Gastroesophageal sphincter (tissue), 4 donors: ENCODE measurements at places on chromosomes 1 and 21.

GRCh38 chr1:20787840-20788795, 1.0 kb upstream of the HP1BP3 start:
- no peak for ATAC-seq

GRCh38 chr1:166378805-166379204, 212.0 kb upstream of the FAM78B start:
- no peak for ATAC-seq

- no peak for ATAC-seq
Measured at GRCh38 chr21:45547545-45547900, 5.3 kb upstream of the SLC19A1 start.

GRCh38 chr1:153534226-153534924, 1.4 kb downstream of the S100A6 start:
- ATAC-seq, result no peak

DNA sequence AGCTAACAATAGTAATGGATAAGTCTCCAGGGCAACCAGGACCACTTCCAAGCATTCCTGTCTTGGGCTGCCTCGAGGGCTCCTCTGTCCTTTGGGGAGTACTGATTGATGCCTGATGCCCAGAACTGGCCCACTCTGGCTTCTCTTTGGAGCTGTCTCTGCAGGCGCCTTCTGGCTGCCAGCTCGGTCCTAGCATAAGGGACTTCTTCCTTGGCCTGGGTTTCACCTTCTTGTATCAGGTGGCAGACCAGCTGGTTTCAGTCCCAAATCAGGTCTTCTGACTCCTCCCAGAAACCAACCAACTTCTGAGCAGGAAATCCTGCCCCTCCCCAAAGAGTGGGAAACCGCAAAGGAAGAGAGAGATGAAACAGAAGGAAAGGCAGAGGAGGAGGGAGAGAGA, 10.6 kb downstream of the G0S2 start:
- no peak for ATAC-seq

DNA sequence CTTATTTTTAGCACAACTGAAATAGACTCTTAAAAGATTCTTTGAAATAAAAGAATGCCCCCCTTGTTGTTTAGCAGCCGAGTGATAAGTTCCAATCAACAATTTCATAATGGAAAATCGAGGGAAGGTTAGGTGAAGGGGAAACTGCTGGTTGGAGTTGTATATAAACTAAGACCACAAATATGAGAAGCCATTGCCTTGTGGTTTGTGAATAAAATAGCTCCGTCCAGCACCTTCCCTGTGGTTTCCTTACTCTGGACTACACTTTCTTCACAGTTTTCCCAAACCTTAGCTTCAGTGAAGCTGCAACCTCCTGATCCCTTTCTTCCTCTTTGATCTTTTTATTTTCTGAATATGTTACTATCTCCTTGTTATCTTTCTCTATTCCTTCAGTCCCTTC, 6.7 kb upstream of the RAB3GAP2 start:
- no peak for ATAC-seq

GRCh38 chr21:34364921-34365320, 1.1 kb downstream of the KCNE2 start:
- ATAC-seq, result no peak

DNA sequence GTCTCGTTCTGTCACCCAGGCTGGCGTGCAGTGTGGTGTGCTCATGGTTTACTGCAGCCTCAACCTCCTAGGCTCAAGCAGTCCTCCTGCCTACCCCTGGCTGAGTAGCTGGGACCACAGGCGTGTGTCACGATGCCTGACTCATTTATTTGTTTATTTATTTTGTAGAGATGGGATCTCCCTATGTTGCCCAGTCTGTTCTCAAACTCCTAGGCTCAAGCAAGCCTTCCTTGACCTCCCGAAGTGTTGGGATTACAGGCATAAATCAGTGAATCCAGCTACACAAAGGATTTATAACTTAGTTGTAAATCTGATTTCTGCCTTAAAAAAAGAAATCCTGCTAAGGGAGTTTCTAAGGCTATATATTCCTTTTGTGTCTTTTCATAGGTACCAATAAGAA, 30.5 kb upstream of the ZNF496 start:
- no peak for ATAC-seq

DNA sequence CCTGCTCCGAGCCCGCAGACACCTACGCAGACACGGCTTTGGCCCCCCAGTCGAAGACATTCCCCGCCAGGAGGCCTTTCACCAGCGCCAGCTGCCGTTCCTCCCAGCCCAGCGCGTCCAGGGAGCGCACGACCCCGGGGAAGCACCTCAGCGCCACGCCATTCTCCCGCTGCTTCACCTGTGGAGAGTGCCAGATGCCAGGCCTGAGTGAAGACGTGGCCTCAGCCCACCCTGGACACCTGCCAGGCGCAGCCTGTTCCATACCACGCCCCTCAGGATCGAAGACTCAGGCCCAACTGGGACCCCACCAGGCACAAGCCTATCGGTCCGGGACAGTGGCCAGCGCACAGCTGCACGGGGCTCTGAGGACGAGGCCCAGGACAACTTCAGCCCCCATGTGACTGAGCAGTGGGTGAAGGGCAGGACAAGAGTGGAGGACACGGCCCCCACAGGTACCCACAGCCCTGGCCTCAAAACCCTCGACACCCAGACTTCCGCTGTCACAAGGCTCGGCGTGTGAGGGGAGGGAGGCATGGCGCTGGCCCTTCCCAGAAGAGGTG, 13.5 kb downstream of the PANK4 start:
- no peak for ATAC-seq

GRCh38 chr1:37828410-37829074, 20.5 kb upstream of the YRDC start:
- no peak for ATAC-seq

GRCh38 chr1:22628698-22629444, 7.6 kb upstream of the C1QA start:
- no peak for ATAC-seq

DNA sequence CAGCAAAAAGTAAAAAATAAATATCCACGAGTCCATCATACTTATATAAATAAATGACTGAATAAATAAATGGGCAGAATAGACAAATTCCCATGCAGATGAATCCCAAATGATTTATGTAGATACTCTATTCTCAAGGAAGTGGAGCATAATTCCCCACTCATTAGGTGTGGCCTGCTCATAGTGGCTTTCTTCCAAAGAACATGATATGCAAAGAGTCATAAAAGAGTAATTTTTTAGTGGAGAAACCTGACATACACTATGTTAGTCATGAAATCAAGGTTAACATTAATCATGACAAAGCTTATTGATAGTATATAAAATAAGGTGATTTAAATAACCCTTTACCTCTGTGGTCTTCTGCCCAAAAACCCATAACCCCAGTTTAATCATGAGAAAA, 298.9 kb downstream of the DPYD start:
- no peak for ATAC-seq

DNA sequence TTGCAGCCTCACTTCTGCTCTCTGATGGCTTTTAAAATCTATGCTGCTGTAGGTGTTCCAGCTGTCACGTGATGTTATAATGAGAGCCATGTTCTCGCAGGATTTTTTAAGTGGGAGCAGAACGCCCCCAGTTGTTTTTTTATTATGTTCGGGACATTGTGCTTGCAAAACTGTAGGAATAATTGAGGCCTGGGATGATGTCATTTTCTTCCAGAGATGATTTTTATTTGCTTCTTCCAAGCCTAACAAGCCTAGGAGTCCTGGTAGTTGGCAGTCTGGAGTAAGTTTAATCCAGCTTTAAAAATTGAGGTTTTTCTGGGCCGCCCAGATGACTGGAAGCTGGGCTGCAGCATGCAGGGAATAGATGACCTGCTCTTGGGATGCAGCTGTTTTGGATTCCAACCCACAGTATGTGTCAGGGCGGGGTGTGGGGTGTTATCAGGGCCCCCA, 34.6 kb upstream of the CHIT1 start:
- ATAC-seq, result peak; percentile 32

GRCh38 chr1:99992760-99993467, 23.1 kb downstream of the SLC35A3 start:
- no peak for ATAC-seq

GRCh38 chr21:43318841-43319781, 107.8 kb downstream of the SIK1 start:
- ATAC-seq, result no peak

- ATAC-seq, result no peak
Measured at GRCh38 chr1:75392278-75392677, 218.6 kb downstream of the SLC44A5 start.

- no peak for ATAC-seq
Measured at GRCh38 chr1:58649555-58649954, 50.3 kb downstream of the MYSM1 start.

DNA sequence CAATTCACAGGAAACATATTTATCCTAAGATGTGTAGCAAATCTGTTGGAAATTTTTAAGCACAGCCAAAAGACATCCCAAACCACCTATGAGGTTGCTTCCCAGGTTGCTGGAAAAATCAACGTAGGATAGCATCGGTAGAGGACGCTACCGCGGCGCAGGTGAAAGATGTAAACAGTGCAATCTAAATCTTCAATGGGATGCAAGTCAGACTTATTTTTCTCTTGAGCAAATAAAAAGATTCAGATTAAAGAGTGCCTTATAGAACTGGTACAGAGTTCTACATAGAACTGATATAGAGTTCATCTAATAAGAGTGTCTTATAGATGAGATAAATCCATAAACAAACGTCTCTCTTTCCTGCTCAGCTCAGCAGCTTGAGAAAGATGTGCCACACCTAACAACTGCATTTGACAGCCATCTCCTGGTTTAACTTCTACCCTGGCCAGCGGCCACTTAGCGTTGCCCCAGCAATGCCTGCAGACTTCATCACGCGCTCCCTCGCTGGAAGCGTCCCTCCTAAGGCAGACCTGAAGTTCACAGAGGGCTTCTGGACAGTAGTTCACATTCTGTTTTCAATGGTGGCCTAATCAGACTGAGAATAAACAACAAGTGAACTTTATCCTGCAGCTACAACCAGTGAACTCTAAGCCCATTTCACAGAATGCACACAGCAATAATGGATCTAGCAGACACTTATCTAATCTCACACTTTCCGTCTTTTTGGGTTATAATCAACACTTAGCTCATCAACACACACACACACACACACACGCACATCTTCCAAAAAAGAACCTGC, 164.5 kb downstream of the TOMM20 start:
- peak; percentile 6 for ATAC-seq

DNA sequence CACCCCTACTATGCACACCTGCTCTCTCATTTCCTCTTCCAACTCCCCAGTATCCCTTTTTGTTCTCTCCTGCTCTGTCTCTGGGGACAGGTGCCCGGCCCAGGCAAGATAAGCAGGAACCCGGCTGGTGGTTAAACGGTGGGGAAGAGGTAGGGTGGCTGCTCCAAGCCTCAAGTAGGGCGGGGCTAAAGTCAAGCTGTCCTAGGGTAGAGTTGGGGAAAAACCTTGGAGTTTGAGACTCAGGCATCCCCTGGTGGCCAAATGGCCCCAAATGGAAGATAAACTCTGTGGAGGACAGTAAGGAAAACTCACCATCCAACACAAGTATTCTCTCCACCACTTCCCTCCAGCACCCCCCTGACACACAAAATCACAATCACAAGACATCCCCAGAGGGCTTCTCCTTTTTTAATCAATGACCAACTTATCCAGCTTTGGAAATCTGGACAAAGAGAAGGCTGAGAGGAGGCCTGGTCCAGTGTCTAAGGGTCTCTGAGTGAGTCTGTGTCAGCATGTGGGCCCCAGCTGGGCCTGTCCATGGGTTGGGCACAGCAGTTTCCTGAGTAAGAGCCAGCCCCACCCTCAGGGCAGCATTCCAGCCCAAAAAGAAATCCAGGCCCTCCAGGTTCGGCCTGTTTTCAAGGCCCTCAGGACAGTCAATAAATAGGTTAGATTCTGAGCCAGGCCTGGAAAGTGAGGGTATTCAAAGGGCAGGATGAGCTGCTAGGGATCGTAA, 9.8 kb downstream of the POMGNT1 start:
- ATAC-seq, result no peak

GRCh38 chr1:3564921-3565831, 46.1 kb downstream of the MEGF6 start:
- no peak for ATAC-seq

DNA sequence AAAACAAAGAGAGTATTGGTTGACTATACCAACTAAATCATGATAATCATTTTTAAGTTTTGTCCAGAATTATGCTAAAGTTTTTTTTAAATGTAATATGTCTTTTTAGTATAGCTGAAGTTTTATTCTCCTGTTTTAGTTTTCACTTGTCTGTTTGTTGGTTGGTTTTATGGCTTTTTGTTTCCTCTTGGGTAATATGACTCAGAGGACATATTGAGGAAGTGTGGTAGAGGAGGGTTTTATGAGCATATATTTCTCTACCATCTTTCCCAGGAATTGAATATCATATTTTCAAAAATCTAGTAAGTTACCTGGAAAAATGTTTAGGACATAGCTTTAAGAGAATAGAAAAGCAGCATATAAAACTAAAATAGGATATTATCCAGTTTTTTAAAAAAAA, 68.6 kb upstream of the MCOLN3 start:
- no peak for ATAC-seq

DNA sequence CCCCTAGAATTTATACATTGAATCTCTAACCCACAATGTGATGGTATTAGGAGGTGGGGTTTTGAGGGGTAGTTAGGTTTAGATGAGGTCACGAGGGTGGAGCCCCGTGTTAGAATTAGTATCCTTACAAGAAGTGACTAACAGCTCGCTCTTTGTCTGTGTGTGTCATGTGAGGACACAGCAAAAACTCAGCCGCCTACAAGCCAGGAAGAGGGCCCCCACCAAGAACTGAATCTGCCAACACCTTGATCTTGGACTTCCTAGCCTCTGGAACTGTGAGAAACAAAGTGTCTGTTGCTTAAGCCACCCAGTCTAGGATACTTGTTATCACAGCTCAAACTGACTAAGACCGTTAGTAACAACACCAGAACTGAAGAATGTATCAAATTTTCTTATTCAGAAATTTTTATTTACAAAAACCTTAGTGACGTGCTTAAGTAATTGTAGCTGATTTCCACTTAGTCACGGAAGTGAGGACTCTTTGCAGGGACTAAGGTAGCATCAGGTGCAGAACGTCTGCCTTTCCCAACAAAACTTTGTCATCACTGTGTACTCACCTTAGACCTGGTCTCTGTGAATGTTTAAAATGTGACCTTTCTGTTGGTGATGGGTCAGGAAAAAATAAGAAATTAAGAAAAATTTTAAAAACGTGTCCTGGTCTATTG, 24.5 kb upstream of the LRRC8C start:
- ATAC-seq, result peak; percentile 32

DNA sequence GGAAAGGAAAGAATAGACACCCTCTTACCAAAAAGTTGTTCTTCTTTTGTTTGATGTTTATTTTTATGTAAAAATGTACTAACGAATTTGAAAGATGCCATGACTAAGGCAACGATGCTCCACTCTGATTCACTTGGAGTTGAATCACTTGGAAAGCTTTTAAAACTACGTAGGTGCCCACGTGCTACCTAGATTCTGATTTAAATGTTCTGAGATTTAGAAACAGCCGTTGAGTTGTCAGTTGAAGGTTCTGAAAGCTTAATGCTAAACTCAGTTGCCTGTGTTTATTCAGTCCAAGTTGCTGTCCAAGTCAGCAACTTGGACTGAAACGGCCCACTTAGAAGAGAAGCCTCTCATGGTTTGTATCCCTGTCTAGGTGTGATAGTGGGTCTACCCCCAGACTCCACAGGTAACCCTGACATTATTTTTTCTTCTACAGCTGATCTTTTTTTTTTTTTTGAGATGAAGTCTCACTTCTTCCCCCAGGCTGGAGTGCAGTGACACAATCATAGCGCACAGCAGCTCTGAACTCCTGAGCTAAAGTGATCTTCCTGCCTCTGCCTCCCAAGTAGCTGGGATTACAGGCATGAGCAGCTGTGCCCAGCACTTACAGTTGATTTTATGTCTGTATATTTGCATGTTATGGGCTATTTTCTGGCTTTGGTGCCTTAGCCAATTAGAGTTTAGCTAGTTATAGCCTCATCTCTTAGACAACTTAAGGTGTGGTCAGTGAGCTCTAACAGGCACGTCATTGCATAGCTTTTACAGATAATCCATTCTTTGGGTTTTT, 1.4 kb upstream of the VAMP4 start:
- ATAC-seq, result peak; percentile 63

- no peak for ATAC-seq
Measured at GRCh38 chr1:973459-974292, 7.4 kb downstream of the PLEKHN1 start.
